ENCODE measurements at places on chromosomes 12 and 14.

DNA sequence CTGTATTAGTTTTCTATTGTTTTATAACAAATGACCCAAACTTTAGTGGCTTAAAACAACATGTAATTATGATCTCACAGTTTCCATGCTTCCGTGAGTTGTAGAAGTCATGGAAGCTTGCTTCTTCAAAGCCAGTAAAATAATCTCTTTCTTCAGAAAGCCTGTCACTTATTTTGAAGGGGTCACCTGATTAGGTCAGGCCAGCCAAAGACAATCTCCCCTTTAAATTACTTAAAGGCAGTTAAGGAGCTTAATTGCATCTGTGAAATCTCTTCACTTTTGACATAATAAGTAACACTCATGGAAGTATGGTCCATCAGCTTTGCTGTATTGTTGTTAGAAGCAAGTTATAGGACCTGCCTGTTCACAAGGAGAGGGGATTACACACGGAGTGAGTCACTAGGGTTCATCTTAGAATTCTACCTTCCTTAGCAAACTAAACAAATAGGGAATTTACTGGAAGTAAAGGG, 89.8 kb downstream of the FAR2 start:
- no peak overlapping the region for H3K27ac ChIP-seq
- H3K4me1 ChIP-seq = peaks cover 3% of the 10 kb centered on the region
- H3K27me3 ChIP-seq = no peaks in the 10 kb centered on the region
- DNase-seq = no peak
- H3K4me3 ChIP-seq = no peak overlapping the region

GRCh38 chr12:93170928-93171327, 206.8 kb upstream of the NUDT4 start:
- H3K4me1 ChIP-seq = peaks cover 2% of the 10 kb centered on the region
- DNase-seq = no peak
- no peaks in the 10 kb centered on the region for H3K36me3 ChIP-seq
- no peaks in the 10 kb centered on the region for H3K27me3 ChIP-seq
- no peak overlapping the region for H3K4me3 ChIP-seq

- H3K4me3 ChIP-seq = no peak overlapping the region
- H3K27me3 ChIP-seq = no peaks in the 10 kb centered on the region
- H3K4me1 ChIP-seq = no peaks in the 10 kb centered on the region
- DNase-seq = no peak
- peaks cover 29% of the 10 kb centered on the region for H3K36me3 ChIP-seq
Measured at GRCh38 chr12:123035841-123036240, 55.4 kb downstream of the ARL6IP4 start.

DNA sequence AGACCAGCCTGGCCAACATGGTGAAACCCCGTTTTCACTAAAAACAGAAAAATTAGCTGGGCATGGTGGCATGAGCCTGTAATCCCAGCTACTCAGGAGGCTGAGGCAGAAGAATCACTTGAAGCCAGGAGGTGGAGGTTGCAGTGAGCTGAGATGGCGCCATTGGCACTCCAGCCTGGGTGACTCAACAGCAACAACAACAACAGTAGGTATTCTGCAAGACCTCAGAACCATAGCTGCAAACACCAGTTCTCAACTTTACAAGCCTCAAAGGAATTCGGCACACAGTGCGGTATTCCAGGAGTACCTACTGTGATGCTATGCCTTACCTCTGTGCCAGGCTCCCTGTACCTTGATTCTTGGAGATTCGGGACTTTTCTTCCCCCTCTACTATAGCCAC, 15.8 kb downstream of the FOXN3 start:
- H3K4me1 ChIP-seq = no peaks in the 10 kb centered on the region
- DNase-seq = no peak
- H3K27me3 ChIP-seq = no peaks in the 10 kb centered on the region
- H3K36me3 ChIP-seq = peaks cover 7% of the 10 kb centered on the region

GRCh38 chr12:61993734-61994345, 266.4 kb upstream of the USP15 start:
- no peaks in the 10 kb centered on the region for H3K27me3 ChIP-seq
- H3K36me3 ChIP-seq = no peaks in the 10 kb centered on the region
- H3K4me3 ChIP-seq = no peak overlapping the region
- DNase-seq = peak; percentile 4

GRCh38 chr14:92555465-92556111, 42.0 kb downstream of the RIN3 start:
- no peaks in the 10 kb centered on the region for H3K27me3 ChIP-seq
- no peak overlapping the region for H3K27ac ChIP-seq
- DNase-seq = no peak
- peaks cover 2% of the 10 kb centered on the region for H3K36me3 ChIP-seq

DNA sequence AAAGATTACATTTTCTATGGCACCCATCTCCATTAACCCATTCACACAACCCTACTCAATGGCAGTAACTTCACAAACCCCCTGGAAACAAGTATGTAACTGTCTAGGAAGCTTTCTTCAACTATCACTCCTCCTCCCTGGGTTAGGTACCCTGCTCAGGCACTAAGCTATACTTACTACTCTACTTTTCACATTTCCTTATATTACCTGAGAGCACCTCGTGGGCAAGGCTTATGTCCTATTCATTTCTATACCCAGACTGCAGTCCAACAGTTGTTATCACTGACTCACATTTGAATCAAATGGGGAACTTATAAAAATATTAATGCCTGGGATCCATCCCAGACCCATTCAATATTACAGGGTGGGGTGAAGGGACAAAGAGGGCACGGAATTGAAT, 4.6 kb downstream of the PAWR start:
- no peak overlapping the region for H3K27ac ChIP-seq
- no peak overlapping the region for H3K4me3 ChIP-seq
- DNase-seq = no peak
- no peaks in the 10 kb centered on the region for H3K27me3 ChIP-seq
- H3K36me3 ChIP-seq = no peaks in the 10 kb centered on the region
- H3K4me1 ChIP-seq = peaks cover 3% of the 10 kb centered on the region

DNA sequence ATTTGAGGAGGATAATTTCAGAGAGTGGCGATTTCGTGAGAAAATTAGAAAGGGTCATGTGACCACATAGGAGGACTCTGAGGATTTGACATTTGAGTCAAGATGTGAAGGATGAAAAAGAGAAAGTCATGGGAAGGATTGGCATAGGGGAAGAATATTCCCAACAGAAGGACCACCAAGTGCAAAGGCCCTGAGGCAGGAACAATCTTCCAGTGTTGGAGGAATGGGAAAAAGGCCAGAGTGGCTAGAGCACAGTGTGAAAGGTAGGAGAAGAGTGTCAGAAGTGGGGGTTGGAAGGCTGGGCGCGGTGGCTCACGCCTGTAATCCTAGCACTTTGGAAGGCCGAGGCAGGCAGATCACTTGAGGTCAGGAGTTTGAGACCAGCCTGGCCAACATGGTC, 3.9 kb upstream of the PPP1CC start:
- DNase-seq = no peak
- no peaks in the 10 kb centered on the region for H3K36me3 ChIP-seq
- H3K4me1 ChIP-seq = peaks cover 6% of the 10 kb centered on the region
- H3K27me3 ChIP-seq = no peaks in the 10 kb centered on the region

DNA sequence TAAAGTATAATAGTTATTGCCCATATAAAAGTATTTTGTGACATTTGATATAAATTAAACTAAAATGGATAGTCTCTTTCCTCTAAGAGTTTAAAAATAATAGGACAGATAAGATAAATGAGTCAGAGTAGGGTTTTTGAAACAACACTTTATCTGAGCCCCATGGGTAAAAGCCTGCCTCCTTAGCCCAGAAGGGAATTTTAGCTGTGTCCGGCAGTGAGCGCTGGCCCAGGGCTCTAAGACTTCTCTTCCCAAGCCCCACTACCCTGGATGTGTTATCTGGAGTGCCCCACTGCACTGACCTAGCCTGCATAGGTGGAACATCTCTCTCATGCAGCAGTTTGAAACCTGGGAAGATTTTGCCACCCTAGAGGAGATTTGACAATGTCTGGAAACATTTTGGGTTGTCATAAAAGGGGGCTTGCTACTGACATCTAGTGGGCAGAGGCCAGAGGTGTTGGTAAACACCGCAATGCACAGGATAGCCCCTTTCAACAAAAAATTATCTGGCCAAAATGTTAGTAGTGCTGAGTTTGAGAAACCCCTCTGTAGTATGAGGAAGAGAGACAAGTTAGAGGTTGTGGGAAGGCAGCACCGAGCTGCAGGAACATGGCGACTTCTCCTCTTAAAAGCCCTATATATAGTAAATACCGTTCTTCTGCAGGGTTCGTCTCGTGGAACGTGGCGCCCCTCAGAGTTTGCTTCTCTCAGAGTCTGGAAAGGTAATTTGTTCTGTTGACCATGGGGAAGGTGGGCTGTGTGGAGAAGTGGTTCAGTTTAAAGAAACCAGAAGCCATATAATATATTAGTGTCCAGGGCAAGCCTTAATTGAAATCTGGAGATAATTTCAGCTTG, 29.3 kb upstream of the ATF1 start:
- no peak overlapping the region for H3K27ac ChIP-seq
- H3K4me1 ChIP-seq = no peaks in the 10 kb centered on the region
- no peaks in the 10 kb centered on the region for H3K27me3 ChIP-seq
- peak; percentile 6 for DNase-seq
- no peak overlapping the region for H3K4me3 ChIP-seq

GRCh38 chr12:68069275-68069674, 80.0 kb downstream of the IFNG-AS1 start:
- H3K4me1 ChIP-seq = peaks cover 3% of the 10 kb centered on the region
- H3K27ac ChIP-seq = no peak overlapping the region
- H3K4me3 ChIP-seq = no peak overlapping the region
- no peaks in the 10 kb centered on the region for H3K27me3 ChIP-seq
- no peak for DNase-seq
- H3K36me3 ChIP-seq = no peaks in the 10 kb centered on the region

GRCh38 chr12:100186071-100186470, 14.5 kb upstream of the ACTR6 start:
- DNase-seq = no peak
- H3K4me1 ChIP-seq = no peaks in the 10 kb centered on the region
- H3K27me3 ChIP-seq = no peaks in the 10 kb centered on the region
- no peak overlapping the region for H3K4me3 ChIP-seq
- no peak overlapping the region for H3K27ac ChIP-seq

DNA sequence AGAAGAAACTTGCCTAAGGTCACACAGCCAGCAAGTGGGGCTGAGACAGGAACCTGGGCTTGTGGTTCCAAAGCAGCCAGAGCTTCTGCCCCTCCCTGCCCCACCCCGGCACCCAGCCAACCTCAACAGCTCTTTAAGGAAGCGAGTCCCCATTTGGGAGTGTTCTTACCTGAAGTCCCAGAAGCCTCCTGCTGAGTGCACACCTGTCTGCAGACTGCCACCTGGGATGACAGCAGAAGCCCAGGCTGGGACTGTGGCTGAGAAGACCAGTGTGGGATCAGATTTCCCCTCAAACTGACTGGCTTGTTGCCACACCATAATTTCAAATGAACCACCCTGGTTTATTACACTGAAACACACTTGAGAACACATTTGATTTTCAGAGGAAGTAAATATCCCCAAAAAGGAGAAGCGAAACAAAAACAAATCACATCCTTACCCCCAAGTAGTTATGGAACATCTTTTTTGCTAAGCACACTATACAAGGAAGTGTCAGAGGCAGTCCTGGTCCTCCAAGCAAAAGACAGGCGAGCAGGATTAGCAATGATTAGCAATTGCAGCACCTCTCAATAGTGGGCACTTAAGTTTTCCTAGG, 6.3 kb upstream of the RIN3 start:
- no peak overlapping the region for H3K4me3 ChIP-seq
- H3K4me1 ChIP-seq = no peaks in the 10 kb centered on the region
- DNase-seq = peak; percentile 20
- no peaks in the 10 kb centered on the region for H3K27me3 ChIP-seq
- no peaks in the 10 kb centered on the region for H3K36me3 ChIP-seq

GRCh38 chr12:81699551-81699950, 59.6 kb downstream of the PPFIA2 start:
- no peaks in the 10 kb centered on the region for H3K4me1 ChIP-seq
- no peaks in the 10 kb centered on the region for H3K27me3 ChIP-seq
- no peaks in the 10 kb centered on the region for H3K36me3 ChIP-seq
- no peak overlapping the region for H3K27ac ChIP-seq
- H3K4me3 ChIP-seq = no peak overlapping the region

- H3K27me3 ChIP-seq = no peaks in the 10 kb centered on the region
- H3K4me3 ChIP-seq = no peak overlapping the region
Measured at GRCh38 chr14:93967637-93968250, 8.6 kb downstream of the ASB2 start.

All from small intestine (tissue), 16 donors.